ENCODE measurements at places on chromosomes 5 and 9.

- DNase-seq = no peak
Observed at GRCh38 chr5:125377141-125377540, 630.7 kb upstream of the ZNF608 start.

DNA sequence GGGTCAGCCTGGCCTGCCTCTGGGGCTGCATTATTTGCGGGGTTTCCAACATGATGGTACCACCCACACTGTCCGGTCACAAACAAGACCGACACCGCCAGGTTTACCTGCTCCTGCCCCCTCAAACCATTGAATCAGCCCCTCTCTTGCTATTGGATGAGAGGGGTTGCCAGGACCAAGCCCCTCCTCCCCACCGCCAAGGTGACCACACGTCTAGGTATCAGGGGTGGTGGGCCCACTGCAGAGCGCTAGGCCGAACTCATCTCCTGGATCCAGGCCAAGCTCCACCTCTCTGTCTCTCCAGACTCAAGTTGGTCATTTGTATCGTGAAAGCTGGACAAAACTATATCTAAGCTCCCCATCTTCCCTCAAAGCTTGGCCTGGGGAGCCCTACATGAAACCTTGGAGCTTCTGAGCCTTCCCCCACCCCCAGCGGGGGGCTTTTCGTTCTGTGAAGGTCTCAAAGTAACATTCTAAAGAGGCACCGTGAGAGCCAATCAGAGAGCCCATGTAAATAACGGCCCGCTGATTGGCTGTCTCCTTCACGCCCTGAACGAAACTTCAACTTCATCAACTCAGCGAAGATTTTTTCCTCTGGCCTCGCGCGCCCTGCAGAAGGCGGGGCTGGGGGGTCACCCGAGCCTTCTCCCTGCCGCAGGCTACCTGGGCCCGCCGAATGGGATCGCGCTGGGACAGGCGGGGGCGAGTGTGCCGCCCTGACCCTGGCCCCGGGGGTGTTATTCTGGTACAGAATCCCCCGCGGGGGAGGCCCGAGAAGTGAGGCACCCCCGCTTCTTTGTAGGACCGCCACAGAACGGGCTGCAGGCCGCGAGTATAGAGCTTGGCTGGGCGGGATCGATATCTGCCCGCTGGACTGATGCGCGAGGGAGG is 49.6 kb upstream of the PSD2 start:
- DNase-seq = peak; percentile 20

DNA sequence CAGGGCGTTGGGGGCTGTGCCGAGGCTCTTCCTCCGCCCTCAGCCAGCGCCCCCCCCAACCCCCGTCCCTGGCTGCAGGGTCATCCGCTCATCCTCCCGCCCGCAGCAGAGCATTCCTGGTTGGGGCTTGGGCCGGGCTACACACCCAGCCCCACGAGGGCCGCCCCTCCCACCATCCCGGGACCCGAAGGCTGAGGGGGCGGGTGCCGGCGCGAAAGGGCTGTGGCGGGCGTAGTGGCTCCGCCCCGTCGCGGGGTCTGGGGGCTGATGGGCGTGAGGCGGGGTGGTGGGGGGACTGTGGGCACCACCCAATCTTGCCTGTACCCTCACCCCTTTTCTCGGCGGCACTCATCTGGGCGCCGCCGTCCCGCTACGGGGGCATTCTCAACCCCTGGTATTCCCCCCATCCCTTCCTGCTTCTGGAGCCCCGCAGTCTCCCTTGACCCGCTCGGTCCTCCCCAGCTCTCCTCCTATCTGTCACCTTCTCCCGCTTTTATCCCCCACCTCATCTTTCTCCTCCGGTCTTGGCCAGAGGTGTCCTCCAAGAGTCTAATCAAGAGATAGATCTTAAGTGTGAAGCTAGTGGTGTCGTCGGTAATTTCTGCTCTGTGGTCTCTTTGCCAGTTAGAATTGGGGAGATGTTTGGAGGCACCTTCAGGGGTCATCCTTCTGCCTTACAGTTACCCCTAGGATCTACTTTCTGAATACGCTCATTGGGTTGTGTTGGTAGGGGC is 1.6 kb downstream of the FER start:
- DNase-seq = peak; percentile 19

GRCh38 chr9:90813523-90813922 is 11.9 kb downstream of the SYK start:
- no peak for DNase-seq

DNA sequence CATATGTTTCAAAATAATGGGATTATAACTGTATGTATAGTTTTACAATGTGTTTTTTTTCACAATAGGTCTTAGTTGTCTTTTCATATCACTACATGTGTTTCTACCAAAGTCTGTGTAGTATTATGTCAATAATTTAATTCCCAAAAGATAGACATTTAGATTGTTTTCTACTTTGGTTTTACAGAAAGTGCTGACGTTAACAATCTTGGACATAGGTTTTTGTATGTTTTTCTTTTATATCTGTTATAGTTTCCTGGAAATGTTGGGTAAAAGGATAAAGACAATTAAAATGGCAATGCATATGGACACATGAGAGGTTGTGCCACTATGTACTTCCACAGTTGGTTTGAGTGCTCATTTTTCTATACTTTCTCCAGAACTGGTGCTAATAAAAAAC is 15.2 kb downstream of the TMEFF1 start:
- no peak for DNase-seq

Data from NCI-H1092 treated with DMSO at 0.1 percent for 48 hours (cell line).